ENCODE measurements at places on chromosomes 16 and 17.

DNA sequence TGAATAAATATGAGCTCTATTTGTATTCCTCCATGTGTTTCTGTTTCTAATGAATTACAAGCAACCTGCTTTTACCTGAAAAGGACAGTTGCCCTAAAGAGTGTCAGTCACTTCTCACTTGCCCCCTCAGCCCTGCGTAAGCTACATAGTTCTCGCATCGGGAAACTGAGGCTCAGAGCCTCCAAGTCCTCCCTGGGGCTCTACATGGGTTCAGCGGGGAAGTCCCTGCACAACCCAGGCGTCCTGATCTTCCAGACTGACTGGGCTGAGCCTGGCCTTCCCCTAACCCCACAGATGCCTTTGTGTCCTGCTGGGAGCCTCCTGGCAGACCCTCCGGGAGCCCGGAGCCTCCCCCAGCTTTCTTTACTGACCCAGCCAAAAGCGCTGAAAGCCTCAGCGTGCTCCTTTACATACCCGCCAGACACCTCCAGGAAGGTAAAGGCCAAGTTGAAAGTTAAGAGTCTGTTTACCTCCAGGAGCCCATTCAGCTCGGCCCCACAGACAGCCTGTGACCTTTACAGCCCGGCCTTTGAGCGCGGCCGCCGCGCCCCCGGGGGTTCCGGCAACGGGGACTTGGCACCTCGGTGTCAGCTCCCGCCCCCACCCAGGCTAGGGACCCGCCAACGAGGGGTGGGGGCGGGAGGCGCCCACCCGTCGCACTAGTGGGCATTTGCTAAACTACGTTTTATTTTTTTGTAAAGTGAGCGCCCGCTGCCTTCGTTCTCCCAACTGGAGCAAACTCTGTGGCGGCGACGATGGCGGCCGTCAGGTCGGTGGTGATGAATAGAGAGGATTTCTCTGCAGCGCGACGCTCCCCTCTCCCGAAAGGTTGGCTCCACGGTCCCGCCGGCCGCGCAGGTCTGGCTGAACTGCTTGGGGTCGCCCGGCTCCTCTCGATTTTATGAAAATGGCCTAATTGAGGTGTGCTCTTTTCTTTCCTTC lies 4.4 kb upstream of the HOXB13 start:
- H3K27ac ChIP-seq: no peak overlapping the region
- H3K4me3 ChIP-seq: no peak overlapping the region
- H3K4me1 ChIP-seq: peaks cover 3% of the 10 kb centered on the region

DNA sequence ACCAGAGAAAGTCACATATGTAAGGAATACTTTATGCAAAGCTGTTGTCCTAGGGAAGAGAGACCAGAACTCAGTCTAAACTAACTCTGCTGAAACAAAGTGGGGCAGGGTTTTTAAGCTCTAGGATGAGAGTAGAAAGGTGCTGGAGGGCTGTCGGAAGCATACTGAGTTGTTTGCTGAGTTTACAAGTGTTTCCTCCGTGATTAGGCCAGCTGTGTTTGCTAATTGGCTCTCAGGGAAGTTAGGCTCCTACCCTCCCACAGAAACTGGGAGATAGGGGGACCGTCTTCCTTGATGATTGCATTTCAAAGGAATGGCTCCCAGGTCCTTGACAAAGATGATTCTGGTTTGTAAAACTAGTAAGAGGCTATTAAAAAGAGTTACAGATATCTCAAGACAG lies 24.4 kb upstream of the CRYM start:
- H3K4me1 ChIP-seq: peaks cover 8% of the 10 kb centered on the region
- peak overlapping the region; percentile 87 for H3K4me3 ChIP-seq
- peak overlapping the region; percentile 19 for H3K27ac ChIP-seq
- DNase-seq: peak; percentile 54
- H3K36me3 ChIP-seq: no peaks in the 10 kb centered on the region

- no peak overlapping the region for H3K27ac ChIP-seq
- H3K27me3 ChIP-seq: no peaks in the 10 kb centered on the region
- no peak overlapping the region for H3K4me3 ChIP-seq
Measured at GRCh38 chr16:68475071-68475470, 26.8 kb upstream of the SMPD3 start.

GRCh38 chr16:89190150-89190958 lies 10.0 kb downstream of the SLC22A31 start:
- H3K4me1 ChIP-seq: no peaks in the 10 kb centered on the region
- DNase-seq: no peak
- no peak overlapping the region for H3K4me3 ChIP-seq
- H3K27me3 ChIP-seq: no peaks in the 10 kb centered on the region

GRCh38 chr16:20359997-20360396 lies 7.5 kb upstream of the UMOD start:
- peaks cover 27% of the 10 kb centered on the region for H3K27me3 ChIP-seq
- no peak overlapping the region for H3K4me3 ChIP-seq
- no peak for DNase-seq

DNA sequence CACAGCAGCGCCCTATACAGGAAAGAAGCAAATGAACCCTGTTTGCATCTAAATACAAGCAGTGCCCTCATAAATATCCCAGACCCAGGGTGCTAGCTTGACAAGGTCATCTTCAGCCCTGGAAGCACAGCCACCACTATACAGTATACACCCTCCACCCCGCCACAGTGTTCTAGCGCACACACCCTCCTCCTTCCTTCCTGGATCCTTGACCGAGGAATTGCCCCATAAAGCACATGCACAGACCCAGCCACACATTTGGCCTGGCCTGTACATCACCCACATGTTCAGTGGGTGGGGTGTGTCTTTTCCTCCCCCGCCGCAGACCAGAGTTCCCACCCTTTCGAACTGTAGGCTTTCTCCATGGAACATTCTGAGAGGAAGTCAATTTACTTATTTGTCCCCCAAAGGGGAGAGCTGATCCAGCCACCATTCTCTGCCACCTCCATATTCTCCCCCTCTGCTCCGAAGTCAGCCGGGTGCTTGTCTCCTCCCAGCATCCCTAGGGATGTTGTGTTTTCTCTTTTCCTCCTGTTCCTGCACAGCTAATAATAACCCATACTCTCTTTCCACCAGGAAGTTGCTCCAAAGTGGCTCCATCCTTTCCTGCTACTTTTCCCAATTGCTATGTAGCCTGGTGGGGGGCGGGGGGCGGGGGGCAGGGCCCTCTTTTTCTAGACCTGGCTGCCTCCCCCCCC lies 6.6 kb downstream of the ABI3 start:
- H3K36me3 ChIP-seq: no peaks in the 10 kb centered on the region
- H3K27me3 ChIP-seq: no peaks in the 10 kb centered on the region
- H3K4me3 ChIP-seq: no peak overlapping the region
- no peak overlapping the region for H3K27ac ChIP-seq
- no peaks in the 10 kb centered on the region for H3K4me1 ChIP-seq
- DNase-seq: no peak

DNA sequence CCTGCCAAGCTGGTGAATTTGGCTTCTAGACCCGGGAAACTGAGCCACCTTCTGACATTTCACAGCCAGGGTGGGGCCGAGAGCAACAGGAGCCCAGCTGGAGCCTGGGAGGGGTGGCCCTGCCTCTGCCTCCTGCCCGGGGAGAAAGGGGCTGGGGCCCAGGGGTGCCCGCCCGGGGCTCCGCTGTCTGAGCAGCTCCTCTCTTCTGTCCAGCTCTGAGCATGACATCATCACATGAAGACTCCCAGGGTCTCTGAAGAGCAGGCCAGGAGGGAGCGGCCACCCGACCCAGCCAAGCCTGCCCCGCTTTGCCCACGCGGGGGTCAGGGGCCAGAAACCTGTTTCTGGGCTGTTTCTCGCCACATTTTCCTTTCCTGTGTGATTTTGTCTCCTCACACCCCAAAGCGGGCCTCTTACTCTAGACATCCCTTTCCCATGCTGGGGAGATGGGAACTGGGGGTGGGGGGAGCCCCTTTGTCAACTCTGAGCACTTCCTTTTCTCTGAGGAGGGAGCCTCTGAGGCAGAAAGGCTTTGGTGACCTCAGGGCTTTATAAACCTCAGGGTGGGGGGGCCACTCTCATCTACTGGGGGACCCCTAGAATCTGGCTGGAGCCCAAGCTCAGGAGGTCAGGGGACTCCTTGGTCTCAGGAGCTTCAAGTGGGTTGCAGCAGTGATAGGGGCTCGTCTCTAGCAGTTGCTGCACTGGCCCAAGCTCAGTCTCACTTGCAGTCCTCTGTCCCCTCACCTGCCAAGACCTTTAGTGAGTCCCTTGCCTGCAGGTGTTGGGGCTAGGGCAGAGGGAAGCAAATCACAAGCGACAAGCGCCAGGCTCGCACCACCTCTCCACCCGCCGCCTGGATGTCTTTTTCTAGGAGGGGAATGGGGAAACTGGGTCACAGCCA lies 7.6 kb downstream of the UBALD2 start:
- no peak for DNase-seq
- no peaks in the 10 kb centered on the region for H3K27me3 ChIP-seq
- H3K27ac ChIP-seq: no peak overlapping the region
- H3K4me3 ChIP-seq: no peak overlapping the region

- no peak overlapping the region for H3K27ac ChIP-seq
- H3K36me3 ChIP-seq: no peaks in the 10 kb centered on the region
- H3K27me3 ChIP-seq: no peaks in the 10 kb centered on the region
Measured at GRCh38 chr17:71237903-71238538, 882.8 kb upstream of the SOX9 start.

GRCh38 chr17:385178-385835 lies 32.7 kb upstream of the RPH3AL start:
- no peaks in the 10 kb centered on the region for H3K4me1 ChIP-seq
- no peak overlapping the region for H3K27ac ChIP-seq
- no peaks in the 10 kb centered on the region for H3K27me3 ChIP-seq
- no peaks in the 10 kb centered on the region for H3K36me3 ChIP-seq

GRCh38 chr17:42989141-42989540 lies 8.8 kb downstream of the RUNDC1 start:
- H3K4me1 ChIP-seq: peaks cover 11% of the 10 kb centered on the region
- H3K36me3 ChIP-seq: peaks cover 5% of the 10 kb centered on the region
- no peak overlapping the region for H3K27ac ChIP-seq
- no peaks in the 10 kb centered on the region for H3K27me3 ChIP-seq
- no peak for DNase-seq
- no peak overlapping the region for H3K4me3 ChIP-seq

GRCh38 chr16:73214825-73215677 lies 167.1 kb upstream of the ZFHX3 start:
- no peaks in the 10 kb centered on the region for H3K27me3 ChIP-seq
- no peaks in the 10 kb centered on the region for H3K36me3 ChIP-seq
- H3K27ac ChIP-seq: no peak overlapping the region
- no peak overlapping the region for H3K4me3 ChIP-seq
- DNase-seq: no peak

- no peaks in the 10 kb centered on the region for H3K27me3 ChIP-seq
- no peaks in the 10 kb centered on the region for H3K36me3 ChIP-seq
- no peak overlapping the region for H3K27ac ChIP-seq
- DNase-seq: no peak
- no peak overlapping the region for H3K4me3 ChIP-seq
Measured at GRCh38 chr16:4261557-4262172, 11.2 kb downstream of the TFAP4 start.

DNA sequence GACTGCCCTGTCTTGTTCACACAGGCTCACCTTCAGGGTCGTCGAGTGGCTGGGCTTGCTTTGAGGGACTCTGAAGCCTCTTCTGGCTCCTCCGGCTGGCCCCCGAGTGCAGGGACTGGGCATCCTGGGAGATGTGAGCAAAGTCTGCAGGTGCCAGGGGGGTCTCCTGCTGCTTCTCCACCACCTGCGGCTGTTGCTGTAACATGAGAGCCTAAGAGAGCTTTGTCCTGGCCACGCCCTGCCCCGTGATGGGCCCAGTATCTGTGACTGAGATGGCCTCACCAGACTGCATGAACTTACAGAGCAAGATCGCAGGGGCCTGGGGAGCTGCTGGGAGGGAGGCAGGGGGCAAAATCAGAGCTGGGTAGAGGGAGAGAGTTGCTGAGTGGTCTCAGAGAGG lies 12.5 kb downstream of the ERN2 start:
- H3K4me3 ChIP-seq: no peak overlapping the region
- no peaks in the 10 kb centered on the region for H3K36me3 ChIP-seq
- no peaks in the 10 kb centered on the region for H3K27me3 ChIP-seq
- no peaks in the 10 kb centered on the region for H3K4me1 ChIP-seq
- H3K27ac ChIP-seq: no peak overlapping the region

- no peaks in the 10 kb centered on the region for H3K4me1 ChIP-seq
- H3K27me3 ChIP-seq: no peaks in the 10 kb centered on the region
- no peak overlapping the region for H3K4me3 ChIP-seq
Measured at GRCh38 chr17:69143151-69143550, 1.5 kb upstream of the ABCA6 start.

- no peaks in the 10 kb centered on the region for H3K36me3 ChIP-seq
- no peaks in the 10 kb centered on the region for H3K27me3 ChIP-seq
- no peak for DNase-seq
Measured at GRCh38 chr17:7845359-7846062, 9.4 kb upstream of the TMEM88 start.

DNA sequence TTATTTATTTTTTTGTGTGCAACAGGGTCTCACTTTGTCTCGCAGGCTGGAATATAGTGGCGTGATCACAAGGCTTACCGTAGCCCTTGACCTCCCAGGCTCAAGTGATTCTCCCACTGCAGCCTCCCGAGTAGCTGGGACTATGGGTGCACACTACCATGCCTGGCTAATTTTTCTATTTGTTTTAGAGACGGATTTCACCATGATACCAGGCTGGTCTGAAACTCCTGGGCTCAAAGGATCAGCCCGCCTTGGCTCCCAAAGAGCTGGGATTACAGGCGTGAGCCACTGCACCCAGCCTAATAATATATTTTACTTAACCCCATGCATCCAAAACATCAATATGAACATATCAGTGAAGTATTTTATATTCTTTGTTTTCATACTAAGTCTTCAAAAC lies 2.0 kb downstream of the CCDC200 start:
- H3K4me1 ChIP-seq: no peaks in the 10 kb centered on the region
- no peak overlapping the region for H3K4me3 ChIP-seq
- H3K36me3 ChIP-seq: no peaks in the 10 kb centered on the region
- no peak for DNase-seq
- no peaks in the 10 kb centered on the region for H3K27me3 ChIP-seq
- H3K27ac ChIP-seq: no peak overlapping the region

GRCh38 chr17:16583781-16584180 lies 14.8 kb upstream of the ZNF287 start:
- H3K27ac ChIP-seq: no peak overlapping the region
- peak overlapping the region; percentile 59 for H3K4me3 ChIP-seq
- H3K36me3 ChIP-seq: no peaks in the 10 kb centered on the region

- H3K4me3 ChIP-seq: no peak overlapping the region
- H3K36me3 ChIP-seq: no peaks in the 10 kb centered on the region
Measured at GRCh38 chr17:73156166-73156840, 8.5 kb upstream of the SSTR2 start.

GRCh38 chr17:14471052-14471451 lies 170.2 kb downstream of the HS3ST3B1 start:
- H3K27me3 ChIP-seq: no peaks in the 10 kb centered on the region
- no peaks in the 10 kb centered on the region for H3K4me1 ChIP-seq
- H3K27ac ChIP-seq: no peak overlapping the region
- H3K4me3 ChIP-seq: no peak overlapping the region
- no peaks in the 10 kb centered on the region for H3K36me3 ChIP-seq

GRCh38 chr16:25481636-25482035 lies 210.1 kb upstream of the HS3ST4 start:
- H3K4me1 ChIP-seq: no peaks in the 10 kb centered on the region
- H3K36me3 ChIP-seq: no peaks in the 10 kb centered on the region
- H3K27ac ChIP-seq: no peak overlapping the region
